AG09309 (cell line): ENCODE measurements at places on chromosomes 12 and 14.

GRCh38 chr12:104478396-104479122, 21.8 kb downstream of the CHST11 start:
- DNase-seq, result no peak

DNA sequence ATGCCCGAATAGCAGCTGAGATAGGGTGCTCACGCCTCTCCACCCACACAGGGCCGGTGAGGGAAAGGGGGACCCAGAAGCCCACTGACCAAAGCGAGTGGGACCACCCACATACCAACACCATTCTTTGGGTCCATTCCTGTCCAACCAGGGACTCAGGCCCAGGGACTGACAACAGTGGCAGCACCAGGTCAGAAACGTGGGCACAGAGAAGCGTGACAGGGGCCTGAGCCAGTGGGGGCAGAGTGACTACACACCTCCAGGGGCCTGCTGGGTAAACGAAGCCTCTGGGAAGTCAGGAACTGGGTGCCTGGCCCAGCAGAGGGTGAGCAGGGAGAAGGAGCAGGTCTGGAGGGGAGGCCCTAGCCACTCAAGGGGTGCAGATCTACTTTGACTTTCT, 13.7 kb downstream of the SPRYD3 start:
- DNase-seq, result no peak

DNA sequence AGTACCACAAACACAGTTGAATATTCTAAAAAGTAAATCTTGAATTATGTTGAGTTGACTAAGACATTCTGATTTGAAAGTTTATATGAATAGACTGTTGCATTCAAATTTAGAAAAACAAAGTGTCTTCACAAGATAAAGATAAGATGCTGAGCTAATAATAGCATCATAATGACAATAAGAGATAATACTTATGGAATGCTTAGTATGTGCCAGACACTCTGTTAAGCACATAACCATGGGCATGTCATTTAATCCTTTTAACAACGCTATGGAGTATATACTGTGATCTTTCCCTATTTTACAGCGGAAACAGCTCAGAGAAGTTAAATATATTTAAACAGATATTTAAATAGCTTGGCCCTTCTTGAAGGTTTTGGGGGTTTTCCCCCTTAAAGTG, 163.4 kb downstream of the SRGAP1 start:
- no peak for DNase-seq

- DNase-seq, result no peak
Observed at GRCh38 chr12:13905794-13906193, 75.6 kb downstream of the GRIN2B start.

GRCh38 chr12:47373554-47374150, 293.9 kb upstream of the AMIGO2 start:
- DNase-seq, result no peak

- DNase-seq, result no peak
Observed at GRCh38 chr12:81416571-81416970, 338.7 kb downstream of the ACSS3 start.

DNA sequence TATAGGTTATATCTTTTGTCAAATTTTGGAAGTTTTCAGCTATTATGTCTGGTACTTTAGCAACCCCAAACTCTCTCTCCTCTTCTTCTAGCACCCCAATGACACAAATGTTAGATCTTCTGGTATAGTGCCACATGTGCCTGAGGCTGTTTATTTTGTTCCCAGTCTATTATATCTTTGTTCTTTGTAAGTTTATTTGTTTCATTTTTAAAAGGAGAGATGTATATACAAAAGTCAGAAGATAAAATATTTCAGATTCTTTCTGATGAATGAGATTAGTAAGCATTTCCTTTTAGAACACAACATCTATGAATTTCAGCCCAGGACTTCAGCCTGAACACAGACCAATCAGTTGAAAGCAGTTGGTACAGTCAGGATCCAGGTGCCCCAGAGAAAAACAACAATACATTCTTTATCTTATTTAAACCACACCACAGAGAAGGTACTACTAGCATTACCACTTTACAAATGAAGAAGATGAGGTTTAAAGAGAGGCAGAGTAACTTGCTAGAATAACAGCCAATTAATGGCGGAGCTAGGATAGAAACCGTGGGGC, 114.1 kb upstream of the BTG1 start:
- no peak for DNase-seq

- DNase-seq, result no peak
Observed at GRCh38 chr12:42904683-42905418, 315.3 kb upstream of the PRICKLE1 start.

DNA sequence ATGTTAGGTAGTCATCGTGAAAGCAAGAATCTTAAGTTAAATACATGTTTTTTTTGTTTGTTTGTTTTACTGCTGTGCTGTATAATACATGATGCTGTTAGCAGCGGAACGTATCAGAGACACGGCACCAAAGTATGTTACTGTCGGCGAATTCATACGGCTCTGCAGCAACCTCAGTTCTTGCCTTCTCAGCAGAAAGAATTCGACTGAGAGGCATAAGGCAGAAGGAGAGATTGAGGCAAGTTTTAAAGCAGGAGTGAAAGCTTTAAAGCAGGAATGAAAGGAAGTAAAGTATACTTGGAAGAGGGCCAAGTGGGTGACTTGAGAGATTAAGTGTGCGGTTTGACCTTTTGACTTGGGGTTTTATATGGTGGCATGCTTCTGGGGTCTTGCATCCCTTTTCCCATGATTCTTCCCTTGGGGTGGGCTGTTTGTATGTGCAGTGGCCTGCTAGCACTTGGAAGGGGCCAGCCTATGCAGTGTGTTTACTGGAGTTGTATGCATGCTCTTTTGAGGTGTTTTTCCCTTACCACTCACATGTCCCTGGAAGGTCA, 23.7 kb downstream of the LEMD3 start:
- no peak for DNase-seq
